ENCODE measurements at places on chromosomes 1 and 21. TPM values are rescaled to one million over a fixed set of nuclear protein-coding genes. Genes with fewer than 3 reads are reported as not detected.

DNA sequence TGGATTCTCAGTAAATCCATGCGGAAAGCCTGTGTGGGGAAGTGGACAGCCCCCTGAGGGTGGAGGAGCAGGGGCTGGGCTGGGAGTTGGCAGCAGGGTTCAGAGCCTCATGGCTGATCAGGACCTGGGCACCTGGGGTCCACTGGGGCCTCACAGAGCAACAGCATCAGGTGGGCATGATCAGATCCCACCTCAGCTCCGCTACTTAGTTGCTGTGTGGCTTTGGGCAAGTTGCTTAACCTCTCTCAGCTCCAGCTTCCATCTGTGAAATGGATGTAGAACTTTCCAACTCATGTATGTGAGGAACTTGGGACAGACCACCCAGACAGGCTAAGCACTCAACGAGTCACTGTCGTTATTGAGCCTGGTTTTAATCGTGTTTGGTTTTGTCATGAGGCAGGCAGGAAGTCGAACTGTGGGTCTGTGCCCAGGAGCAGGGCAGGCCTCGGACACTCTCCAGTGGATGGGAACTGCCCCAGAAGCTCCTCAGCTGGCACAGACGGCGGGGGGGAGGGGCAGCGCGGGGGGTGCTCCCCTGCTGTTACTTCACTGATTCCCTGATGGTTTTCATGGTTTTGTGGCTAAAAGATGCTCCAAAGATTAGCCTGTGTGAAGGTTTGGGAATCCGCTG, 155.8 kb upstream of the TMEM51 start:
- no peak for DNase-seq

- no peak for DNase-seq
Observed at GRCh38 chr1:114620419-114620818, 39.0 kb upstream of the BCAS2 start.

GRCh38 chr1:33364565-33364918, 43.6 kb upstream of the A3GALT2 start:
- no peak for DNase-seq

DNA sequence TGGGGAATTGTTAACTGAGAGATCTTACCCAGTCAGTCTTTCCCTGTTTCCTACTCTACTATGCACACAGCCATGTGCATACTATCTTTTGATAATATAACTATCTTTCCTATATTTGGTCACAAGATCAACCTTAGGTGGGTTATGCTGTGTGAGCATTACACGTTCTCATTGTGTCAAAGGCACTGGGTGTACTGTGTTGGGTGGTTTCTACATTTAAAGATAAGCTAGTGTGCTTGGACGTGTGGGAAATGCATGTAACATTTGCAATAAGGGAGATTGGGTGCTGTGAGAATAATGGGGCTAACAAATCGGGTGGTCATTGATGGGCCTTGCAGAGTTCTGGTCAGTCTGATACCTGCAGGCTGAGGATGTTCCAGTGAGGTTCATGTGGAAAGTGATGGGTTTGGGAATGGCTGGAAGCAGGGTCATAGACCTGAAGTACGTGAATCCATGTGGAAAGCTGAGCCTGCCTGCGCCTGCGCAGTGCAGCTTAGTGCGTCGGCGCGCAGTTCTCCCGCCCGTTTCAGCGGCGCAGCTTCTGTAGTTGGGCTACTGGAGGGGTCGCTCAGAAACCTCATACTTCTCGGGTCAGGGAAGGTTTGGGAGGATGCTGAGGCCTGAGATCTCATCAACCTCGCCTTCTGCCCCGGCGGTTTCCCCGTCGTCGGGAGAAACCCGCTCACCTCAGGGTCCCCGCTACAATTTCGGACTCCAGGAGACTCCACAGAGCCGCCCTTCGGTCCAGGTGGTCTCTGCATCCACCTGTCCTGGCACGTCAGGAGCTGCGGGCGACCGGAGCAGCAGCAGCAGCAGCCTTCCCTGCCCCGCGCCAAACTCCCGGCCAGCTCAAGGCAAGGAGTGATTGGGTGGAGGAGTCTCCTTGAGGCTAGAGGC, at the start of gene MSH4:
Gene MSH4 (plus strand): TSS at position 507 of the 897 bp plus-strand sequence. CDS start 104 bp downstream, at position 611.
- no peak for DNase-seq

GRCh38 chr1:172533513-172534151, 682 bp downstream of the SUCO start:
- peak; percentile 30 for DNase-seq

DNA sequence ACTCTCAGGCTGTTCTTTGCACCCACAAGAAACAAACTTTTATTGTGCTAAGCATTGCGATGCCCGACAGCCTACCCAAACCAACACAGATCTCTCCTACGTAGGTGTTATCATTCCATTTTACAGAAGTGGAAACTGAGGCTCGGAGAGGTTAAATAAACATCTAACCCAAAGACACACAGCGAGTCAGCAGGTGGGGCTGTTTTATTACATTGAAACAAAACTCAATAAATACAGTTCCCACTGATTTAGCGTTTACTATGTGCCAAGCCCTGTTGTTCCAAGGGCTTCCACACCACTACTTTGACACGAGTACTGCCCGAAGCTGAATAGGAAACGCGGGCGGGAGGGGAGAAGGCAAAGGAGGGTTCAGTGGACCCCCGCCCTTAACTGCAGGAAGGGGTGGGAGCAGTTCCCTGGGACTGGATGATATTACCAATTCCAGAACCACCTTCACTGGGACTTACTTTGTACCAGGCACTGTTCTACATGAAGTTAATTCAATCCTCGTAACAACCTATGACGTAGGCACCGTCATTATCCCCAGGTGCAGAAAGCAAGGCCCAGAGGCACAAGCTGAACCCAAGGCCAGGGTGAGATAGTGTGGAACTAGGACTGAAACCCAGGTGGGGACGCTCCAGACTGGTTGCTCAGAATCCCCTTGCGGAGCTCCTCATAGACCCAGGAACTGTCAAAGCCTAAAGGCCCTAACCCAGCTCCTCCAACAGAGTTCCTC, 19.3 kb upstream of the ALDH4A1 start:
- peak; percentile 39 for DNase-seq

DNA sequence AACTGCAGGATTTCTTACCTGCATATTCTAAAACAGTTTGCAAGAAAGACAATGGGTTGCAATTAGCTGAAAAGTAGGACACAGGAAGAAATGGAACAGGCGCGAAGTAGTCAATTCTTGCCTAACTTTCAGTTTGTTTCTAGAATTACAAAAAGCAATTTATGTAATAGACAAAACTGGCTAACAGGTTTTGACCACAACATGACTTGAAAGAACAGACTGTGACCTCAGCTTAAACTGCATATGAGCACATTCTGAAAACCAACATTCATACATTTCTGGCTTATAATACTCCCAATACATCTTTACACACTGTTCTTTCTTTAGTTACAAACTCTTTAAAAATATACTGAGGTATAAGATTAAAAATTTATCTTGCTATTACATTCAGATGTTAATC, 405.9 kb upstream of the B3GALT2 start:
- DNase-seq, result no peak

GRCh38 chr1:11735531-11735853, 444 bp upstream of the AGTRAP start:
- no peak for DNase-seq

DNA sequence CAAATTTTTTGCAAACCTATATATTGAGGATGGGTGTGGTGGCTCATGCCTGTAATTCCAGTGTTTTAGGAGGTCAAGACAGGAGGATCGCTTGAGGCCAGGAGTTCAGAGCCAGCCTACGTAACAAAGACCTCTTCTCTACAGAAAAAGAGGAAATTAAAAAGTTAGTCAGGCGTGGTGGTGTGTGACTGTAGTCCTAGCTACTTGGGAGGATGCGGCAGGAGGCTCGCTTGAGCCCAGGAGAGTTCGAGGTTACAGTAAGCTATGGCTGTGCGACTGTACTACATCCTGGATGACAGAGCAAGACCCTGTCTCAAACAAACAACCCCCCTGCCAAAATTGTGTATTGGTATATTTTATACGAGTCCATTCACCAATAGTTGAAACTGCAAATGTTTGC, 589.7 kb downstream of the DPYD start:
- DNase-seq, result no peak

- DNase-seq, result no peak
Observed at GRCh38 chr1:172630868-172631267, 28.0 kb upstream of the FASLG start.

GRCh38 chr1:16334655-16335340, 17.5 kb downstream of the FBXO42 start:
- no peak for DNase-seq

- DNase-seq, result no peak
Observed at GRCh38 chr1:28173151-28173979, 3.1 kb downstream of the PTAFR start.

- DNase-seq, result no peak
Observed at GRCh38 chr1:33768821-33769220, 95.1 kb upstream of the HMGB4 start.

- DNase-seq, result peak; percentile 41
Observed at GRCh38 chr1:66729119-66729518, 23.1 kb upstream of the DYNLT5 start.

DNA sequence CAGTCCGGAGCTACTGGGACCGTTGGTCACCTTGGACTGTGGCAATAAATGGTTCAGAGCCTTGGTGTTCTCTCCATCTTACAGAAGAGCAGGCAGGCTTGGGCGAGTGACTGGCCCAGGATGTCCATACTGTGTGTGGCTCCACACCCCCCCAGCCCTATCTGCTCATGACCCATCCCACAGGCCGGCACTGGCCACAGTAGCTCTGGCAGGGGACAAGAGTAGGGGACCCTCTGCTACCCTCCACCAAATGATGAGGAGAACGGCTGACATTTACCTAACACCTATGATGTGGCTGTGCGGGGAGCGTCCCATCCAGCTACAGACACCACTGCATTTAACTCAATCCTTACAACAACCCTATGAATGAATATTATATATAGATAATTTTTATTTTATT, 13.3 kb downstream of the LDLRAD2 start:
- DNase-seq, result no peak

- DNase-seq, result no peak
Observed at GRCh38 chr1:238953448-238954010, 432.8 kb upstream of the CHRM3 start.

- DNase-seq, result no peak
Observed at GRCh38 chr1:99131546-99131945, 126.9 kb upstream of the PLPPR5 start.

DNA sequence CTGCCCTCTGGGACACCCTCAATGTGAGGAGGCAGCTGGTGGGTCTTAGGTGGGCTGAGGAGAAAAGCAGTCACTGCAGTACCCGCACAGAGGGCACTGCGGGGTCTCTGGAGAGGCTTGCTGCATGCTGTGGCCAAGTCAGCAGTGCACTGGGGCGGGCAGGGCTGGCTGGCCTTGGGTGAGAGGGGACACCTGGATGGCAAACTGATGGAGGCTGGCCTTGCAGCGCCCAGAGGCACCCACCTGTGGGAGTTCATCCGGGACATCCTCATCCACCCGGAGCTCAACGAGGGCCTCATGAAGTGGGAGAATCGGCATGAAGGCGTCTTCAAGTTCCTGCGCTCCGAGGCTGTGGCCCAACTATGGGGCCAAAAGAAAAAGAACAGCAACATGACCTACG, 3.2 kb downstream of the ELF3 start:
- peak; percentile 44 for DNase-seq

- DNase-seq, result peak; percentile 11
Observed at GRCh38 chr1:86915737-86916235, 1.4 kb downstream of the HS2ST1 start.

DNA sequence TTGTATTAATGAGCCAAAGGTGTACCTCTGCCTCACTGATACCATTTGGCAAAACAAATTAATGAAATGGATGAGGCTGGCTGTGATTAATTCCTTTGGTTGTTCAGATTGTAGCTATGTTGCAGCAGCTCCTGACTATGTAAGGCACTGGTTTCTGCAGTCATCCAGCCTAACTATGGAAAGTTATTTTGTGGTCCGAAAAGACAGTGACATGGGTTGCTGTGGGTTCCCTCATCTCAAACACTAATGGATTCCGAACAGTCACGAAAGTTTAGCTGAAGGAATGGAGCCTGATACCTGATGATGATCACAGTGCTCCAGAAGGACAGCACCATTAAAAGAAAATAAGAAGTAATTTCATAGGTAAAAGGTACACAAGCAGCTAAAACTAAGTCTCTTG, 42.6 kb downstream of the WASF2 start:
- DNase-seq, result no peak

DNA sequence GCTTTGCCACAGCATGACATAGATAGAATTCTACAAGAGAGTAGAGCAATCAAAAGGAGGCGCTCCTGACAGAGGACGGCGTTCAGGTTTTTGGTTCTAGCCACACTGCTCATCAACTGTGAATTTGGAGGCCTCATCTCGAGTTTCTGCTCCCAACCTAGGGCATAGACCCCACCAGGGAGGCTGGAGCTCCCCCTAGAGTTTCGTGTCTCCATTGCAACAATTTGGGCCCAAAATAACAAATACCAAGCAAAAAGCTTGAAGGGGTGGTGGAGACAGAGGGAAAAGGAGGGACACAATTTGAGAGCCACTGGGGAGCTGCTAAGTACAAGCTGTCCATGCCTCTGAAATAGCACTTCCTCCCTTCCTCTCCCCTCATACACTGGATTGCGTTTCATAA, 297.0 kb downstream of the GPATCH2 start:
- DNase-seq, result no peak

Gene ERICH3
- polyA plus RNA-seq, result not detected

Gene GSTM5
- polyA plus RNA-seq, result 22.0 TPM

Gene SFPQ
- polyA plus RNA-seq, result 158 TPM

Gene BROX
- polyA plus RNA-seq, result 12.3 TPM

Gene AADACL3
- polyA plus RNA-seq, result not detected

Gene TMEM81
- polyA plus RNA-seq, result 2.3 TPM

Gene C1orf87
- polyA plus RNA-seq, result not detected

Gene OR2AK2
- polyA plus RNA-seq, result not detected
